Foreskin keratinocyte (primary cell): ENCODE measurements at places on chromosomes 6 and 20. TPM values are rescaled to one million over a fixed set of nuclear protein-coding genes. Genes with fewer than 3 reads are reported as not detected.

Gene TFB1M
- 19.3 and 27.4 TPM in 2 replicates for total RNA-seq

Gene DUSP15
- not detected in 2 replicates for total RNA-seq

Gene NFS1
- total RNA-seq = 33.0 and 35.7 TPM in 2 replicates

DNA sequence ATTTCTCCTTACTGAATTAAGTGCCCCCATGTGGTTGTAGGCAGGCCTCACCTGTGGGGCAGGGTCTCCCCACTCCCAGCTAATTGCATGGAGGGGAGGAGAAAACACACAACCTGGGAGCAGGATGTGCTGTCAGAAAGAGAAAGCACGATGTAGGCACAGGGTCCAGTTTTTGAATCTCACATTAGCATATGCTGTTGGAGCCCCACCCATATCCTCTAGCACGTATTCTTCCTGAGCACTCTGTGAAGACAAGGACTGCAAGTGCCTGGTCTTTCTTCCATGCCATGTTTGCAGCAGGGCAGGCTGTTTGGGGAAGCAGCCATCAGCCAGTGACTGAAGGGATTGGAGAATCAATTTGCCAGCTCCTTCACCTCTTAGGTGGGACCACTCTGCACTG lies 108.2 kb downstream of the CFAP61 start:
- DNase-seq = no peak
